A549 treated with DMSO at 1 μM for 4 hours (cell line): ENCODE measurements at places on chromosomes 5 and 9. TPM values are rescaled to one million over a fixed set of nuclear protein-coding genes. Genes with fewer than 3 reads are reported as not detected.

PTPRD gene
- 0.09 to 0.56 TPM (median 0.36 TPM) in 5 replicates for total RNA-seq

ALDH1A1 gene
- total RNA-seq, result 4,424 to 5,975 TPM (median 5,388 TPM) in 5 replicates

BHMT2 gene
- not detected in 5 replicates for total RNA-seq

AQP7 gene
- 0.21 to 0.43 TPM (median 0.32 TPM) in 5 replicates for total RNA-seq

KLF4 gene
- total RNA-seq, result 11.6 to 17.8 TPM (median 13.9 TPM) in 5 replicates

CYLC2 gene
- not detected in 5 replicates for total RNA-seq

SEMA6A gene
- 0.05 to 0.31 TPM (median 0.17 TPM) in 5 replicates for total RNA-seq

MFAP3 gene
- 22.9 to 31.2 TPM (median 29.7 TPM) in 5 replicates for total RNA-seq

LMX1B gene
- 1.2 to 1.9 TPM (median 1.5 TPM) in 5 replicates for total RNA-seq

SV2C gene
- total RNA-seq, result not detected in 5 replicates

PCDHGA5 gene
- total RNA-seq, result 0.07 to 0.22 TPM (median 0.18 TPM) in 5 replicates

GDNF gene
- total RNA-seq, result not detected in 5 replicates

CDKN2A gene
- total RNA-seq, result not detected in 5 replicates

SHC3 gene
- 0.38 to 0.71 TPM (median 0.50 TPM) in 5 replicates for total RNA-seq

CLK4 gene
- total RNA-seq, result 9.0 to 11.1 TPM (median 10.6 TPM) in 5 replicates

PRUNE2 gene
- total RNA-seq, result 0.06 to 0.17 TPM in 2 of 5 replicates, not detected in the others

SEPTIN8 gene
- 16.5 to 23.2 TPM (median 19.2 TPM) in 5 replicates for total RNA-seq

RABEPK gene
- 39.1 to 47.8 TPM (median 45.3 TPM) in 5 replicates for total RNA-seq

MCC gene
- total RNA-seq, result 0.18 to 0.45 TPM (median 0.37 TPM) in 5 replicates

TMEM203 gene
- 32.6 to 45.1 TPM (median 44.4 TPM) in 5 replicates for total RNA-seq

HSPB3 gene
- total RNA-seq, result not detected in 5 replicates

KIAA0825 gene
- 0.30 to 0.44 TPM (median 0.39 TPM) in 5 replicates for total RNA-seq

DMRT3 gene
- total RNA-seq, result 0.04 TPM in 1 of 5 replicates, not detected in the others

OR1J2 gene
- 0.10 TPM in 1 of 5 replicates, not detected in the others for total RNA-seq

PTGS1 gene
- 1.3 to 1.7 TPM (median 1.5 TPM) in 5 replicates for total RNA-seq

MRPS27 gene
- 56.3 to 64.6 TPM (median 63.5 TPM) in 5 replicates for total RNA-seq

LTC4S gene
- 0.26 to 0.34 TPM in 2 of 5 replicates, not detected in the others for total RNA-seq

PRR16 gene
- 0.12 TPM in 1 of 5 replicates, not detected in the others for total RNA-seq
